ENCODE measurements at places on chromosomes 1 and 21. TPM values are rescaled to one million over a fixed set of nuclear protein-coding genes. Genes with fewer than 3 reads are reported as not detected.

MASP2 gene
- 0.18 TPM for total RNA-seq

TMPRSS15 gene
- total RNA-seq, result not detected

TCEA3 gene
- 1.7 TPM for total RNA-seq

KCNN3 gene
- total RNA-seq, result 0.18 TPM

VSIG8 gene
- total RNA-seq, result not detected

RXFP4 gene
- not detected for total RNA-seq

BARHL2 gene
- total RNA-seq, result not detected

TRIM67 gene
- not detected for total RNA-seq

SLAMF6 gene
- total RNA-seq, result 30.7 TPM

KLHDC9 gene
- 0.42 TPM for total RNA-seq

PLD5 gene
- not detected for total RNA-seq

S100A8 gene
- not detected for total RNA-seq

KRTAP21-2 gene
- total RNA-seq, result not detected

F3 gene
- total RNA-seq, result 0.11 TPM

USH2A gene
- total RNA-seq, result not detected

SYCP1 gene
- total RNA-seq, result not detected

RNF186 gene
- total RNA-seq, result not detected

GBP6 gene
- total RNA-seq, result 0.13 TPM

SPSB1 gene
- 1.2 TPM for total RNA-seq

YY1AP1 gene
- 62.0 TPM for total RNA-seq

ADCY10 gene
- total RNA-seq, result not detected

CFHR4 gene
- total RNA-seq, result not detected

SLC16A4 gene
- total RNA-seq, result 0.09 TPM

OR2L2 gene
- total RNA-seq, result not detected

PTGFR gene
- not detected for total RNA-seq

FALEC gene
- not detected for total RNA-seq

INKA2 gene
- 1.8 TPM for total RNA-seq

SPRR2F gene
- total RNA-seq, result not detected

F5 gene
- total RNA-seq, result 72.2 TPM

SAMSN1 gene
- 82.6 TPM for total RNA-seq

LRRC53 gene
- total RNA-seq, result not detected
